ENCODE measurements at places on chromosomes 5 and 9.

DNA sequence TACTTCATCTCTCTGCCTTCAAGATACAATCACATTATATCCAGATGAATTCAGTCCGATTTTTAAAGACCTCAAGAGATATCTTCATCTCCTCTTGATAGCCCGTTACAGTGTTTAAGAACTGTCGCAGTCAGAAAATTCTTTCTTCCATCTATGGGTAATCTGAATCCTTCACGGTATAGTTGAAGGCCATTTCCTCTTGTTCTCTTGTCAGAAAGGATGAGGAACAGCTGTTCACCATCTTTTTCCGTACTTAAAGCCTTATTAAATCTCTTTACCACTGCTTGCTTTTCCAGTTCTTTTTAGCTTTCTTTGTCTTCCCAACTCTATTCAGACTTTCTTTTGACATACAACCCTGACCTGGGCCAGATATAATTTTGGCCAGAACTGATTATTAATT lies 121.8 kb downstream of the XRCC4 start:
- no peak for DNase-seq

- DNase-seq, result no peak
These were observed 18.5 kb upstream of the COL15A1 start for GRCh38 chr9:98924946-98925820.

DNA sequence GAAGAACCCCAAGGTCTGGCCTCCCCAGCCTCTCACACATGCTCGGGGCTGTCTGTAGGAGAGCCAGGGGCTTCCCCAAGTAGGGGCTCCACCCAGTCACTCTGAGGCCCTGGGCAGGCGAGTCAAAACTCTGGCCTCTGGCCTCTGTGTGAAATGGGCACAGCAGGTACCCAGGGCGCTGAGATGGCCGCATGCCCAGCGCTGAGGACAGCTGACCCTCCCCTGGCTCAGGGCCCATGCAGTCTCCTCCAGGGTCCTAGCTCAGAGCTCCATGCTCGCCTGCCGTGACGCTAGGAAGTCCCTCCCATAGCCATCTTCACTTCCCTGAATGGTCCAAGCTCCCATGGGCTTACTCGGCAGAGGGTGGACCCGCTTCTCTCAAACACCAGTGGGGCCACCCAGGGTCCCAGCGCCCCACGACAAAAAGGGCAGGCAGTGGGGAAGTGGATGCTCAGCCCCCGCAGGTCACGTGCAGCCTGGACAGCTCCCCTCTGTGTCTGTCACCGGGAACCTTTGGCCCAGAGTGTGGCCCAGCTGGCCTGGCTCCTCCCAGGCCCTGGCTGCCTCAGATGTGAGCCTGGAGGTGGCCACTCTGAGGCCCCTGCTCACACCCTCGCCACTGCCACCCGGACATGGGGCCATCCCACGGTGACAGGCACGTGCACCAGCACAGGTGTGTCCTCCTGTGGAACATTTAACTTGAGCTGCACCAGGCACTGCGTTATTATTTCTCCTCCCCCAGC lies 12.2 kb upstream of the VAV2 start:
- no peak for DNase-seq

- DNase-seq, result no peak
These were observed 105.1 kb upstream of the CTSL start for GRCh38 chr9:87620731-87621322.

GRCh38 chr5:172180936-172181335 lies 7.1 kb downstream of the STK10 start:
- no peak for DNase-seq

- no peak for DNase-seq
These were observed 35.2 kb upstream of the PIK3R1 start for GRCh38 chr5:68180121-68181038.

DNA sequence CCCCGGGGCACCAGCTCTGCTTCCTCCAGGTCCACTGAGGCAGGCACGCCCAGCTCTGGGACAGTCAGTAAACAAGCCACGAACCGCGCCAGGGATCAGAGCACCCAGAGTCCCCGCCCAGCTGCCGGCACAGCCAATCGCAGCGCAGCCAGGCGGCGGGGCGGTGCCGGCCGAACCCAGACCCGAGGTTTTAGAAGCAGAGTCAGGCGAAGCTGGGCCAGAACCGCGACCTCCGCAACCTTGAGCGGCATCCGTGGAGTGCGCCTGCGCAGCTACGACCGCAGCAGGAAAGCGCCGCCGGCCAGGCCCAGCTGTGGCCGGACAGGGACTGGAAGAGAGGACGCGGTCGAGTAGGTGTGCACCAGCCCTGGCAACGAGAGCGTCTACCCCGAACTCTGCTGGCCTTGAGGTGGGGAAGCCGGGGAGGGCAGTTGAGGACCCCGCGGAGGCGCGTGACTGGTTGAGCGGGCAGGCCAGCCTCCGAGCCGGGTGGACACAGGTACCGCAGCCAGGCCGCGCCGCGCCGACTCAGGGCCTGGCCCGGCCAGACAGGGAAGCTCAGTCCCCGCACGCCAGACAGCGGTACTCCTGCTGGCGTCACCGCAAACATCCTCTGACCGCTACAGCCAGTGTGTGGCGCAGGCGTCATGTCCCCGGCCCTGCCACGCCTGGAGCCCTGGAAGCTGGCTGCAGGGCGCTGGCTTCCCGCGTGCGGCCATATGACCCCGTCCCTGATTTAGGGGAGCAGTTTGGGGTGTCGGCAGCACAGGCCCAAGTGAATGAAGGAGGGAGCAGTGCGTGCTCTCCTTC lies at the start of gene CTSL:
CTSL (plus strand) TSS at position 220 of the 810 bp plus-strand sequence. CDS start 1,485 bp downstream, outside the sequence.
- peak; percentile 82 for DNase-seq

GRCh38 chr5:75734913-75735789 lies 17.9 kb upstream of the POC5 start:
- peak; percentile 42 for DNase-seq

- DNase-seq, result peak; percentile 54
These were observed 11.0 kb downstream of the TRIO start for GRCh38 chr5:14153932-14154731.

- no peak for DNase-seq
These were observed 224.4 kb downstream of the NXNL2 start for GRCh38 chr9:88759364-88759763.

GRCh38 chr5:116448450-116448849 lies 126.2 kb downstream of the SEMA6A start:
- no peak for DNase-seq

GRCh38 chr5:74679966-74680365 lies 5.1 kb upstream of the HEXB start:
- DNase-seq, result peak; percentile 28

GRCh38 chr5:82158755-82159413 lies 119.3 kb downstream of the RPS23 start:
- DNase-seq, result peak; percentile 84

DNA sequence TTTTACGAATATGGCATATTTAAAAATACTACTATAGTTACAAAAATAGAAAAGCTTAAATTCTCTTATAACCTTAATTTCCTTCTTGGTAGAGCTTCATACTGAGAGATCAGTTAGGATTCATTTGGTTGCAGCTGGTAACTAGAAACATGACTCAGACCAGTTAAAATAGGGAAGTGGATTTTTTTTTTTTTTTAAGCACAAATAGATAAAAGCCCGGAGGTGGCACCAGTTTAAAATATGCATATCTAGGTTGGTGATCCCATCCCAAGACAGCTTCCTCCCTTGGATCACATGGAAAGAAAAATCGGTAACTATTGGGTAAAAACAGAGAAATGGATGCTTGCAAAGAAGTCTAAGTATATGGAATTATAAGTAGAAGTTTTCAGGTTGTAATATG lies 1634.3 kb downstream of the MAT2B start:
- no peak for DNase-seq

GRCh38 chr9:21672761-21673160 lies 129.7 kb upstream of the MTAP start:
- peak; percentile 57 for DNase-seq

DNA sequence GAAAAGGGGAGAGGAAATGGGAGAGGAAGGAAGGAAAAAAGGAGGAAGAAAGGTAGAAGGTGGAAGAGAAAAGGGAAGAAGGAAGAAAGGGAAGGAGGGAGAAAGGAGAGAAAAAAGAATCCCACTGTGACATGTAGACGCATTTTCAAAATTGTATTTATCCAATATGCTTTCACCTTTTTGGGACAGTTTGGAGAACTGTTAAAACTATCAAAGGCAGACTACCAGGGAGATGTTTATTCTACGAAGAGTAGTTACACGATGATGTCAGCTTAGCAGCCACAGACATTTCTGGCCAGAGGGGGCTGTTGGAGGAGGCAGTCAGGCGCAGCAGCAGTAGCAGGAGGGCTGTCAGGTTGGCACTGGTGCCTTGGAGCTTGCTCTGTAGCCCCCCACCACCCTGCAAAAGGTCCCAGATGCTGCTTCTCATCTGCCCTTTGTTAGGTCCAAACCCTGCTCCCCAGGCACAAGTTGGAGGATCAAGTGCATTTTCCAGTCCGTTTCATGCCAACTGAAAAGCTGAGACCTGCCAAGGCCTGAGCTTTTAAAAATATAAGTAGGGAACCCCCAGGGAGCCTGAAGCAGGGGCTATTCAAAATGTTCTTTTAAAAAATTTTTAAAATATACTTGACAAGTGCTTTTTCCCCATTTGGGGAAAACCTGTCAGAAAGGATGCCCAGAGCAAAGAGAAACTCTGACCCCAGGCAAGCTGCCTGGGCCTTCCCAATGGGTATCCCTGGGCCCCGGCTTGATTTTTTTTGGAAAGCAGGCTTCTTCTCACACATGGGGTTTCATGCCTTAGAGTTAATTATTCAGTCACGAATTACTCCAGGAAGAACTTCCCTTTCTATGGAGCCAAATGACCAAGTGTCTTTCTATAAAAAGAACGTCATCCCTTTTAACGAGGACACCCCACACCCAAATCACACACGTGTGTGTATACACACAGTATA lies 203.3 kb downstream of the SLIT3 start:
- DNase-seq, result no peak

DNA sequence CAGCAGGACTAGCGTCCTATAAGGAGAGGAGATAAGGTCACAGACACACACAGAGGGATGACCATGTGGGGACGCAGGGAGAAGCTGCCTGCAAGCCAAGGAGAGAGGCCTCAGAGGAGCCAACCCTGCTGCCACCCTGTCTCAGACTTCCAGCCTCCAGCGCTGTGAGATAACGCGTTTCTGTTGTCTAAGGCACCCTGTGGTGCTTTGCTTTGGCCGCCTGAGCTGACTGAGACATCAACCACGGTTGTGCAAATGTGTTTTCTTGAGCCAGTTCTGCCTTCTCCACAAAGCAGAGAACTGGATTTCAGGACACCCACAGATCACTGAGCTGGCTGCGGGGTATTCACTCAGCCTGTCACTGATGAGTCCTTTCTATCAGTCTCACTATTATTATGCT lies 149.1 kb downstream of the NXNL2 start:
- DNase-seq, result no peak

DNA sequence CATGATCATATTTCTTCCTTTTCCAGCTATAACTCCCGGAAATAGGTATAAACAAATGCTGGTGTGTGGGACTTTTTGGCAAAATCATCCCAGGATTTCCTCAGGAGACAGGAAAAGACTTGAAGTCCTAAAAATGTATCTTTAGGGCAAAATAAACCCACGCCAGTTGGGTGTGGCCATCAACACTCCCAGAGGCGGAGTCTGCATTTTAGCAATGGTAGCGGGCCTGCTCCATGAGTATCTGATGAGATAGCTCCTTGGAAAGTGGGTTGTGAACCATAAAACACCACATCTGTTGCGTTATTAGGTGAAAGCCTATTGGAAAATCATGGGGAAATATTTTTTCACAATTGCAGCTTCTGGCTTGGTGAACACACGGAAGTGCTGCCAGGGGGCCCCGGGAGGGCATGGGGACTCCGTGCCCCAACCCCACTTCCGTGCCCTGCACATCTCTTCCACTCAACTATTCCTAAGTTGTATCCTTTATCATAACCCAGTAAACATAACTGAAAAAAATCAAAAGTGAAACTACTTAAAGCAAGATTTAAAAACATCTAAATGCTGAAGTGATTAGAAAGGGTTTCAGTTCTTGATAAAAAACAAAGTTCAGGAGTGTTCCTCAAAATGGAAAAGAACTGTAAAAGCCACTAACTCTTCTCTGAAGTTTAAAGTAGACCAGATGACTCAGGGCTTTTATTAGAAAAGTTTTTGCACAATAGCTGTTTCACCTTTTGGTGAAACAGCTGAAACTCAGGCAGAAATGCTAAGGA lies 111.2 kb downstream of the LRRC70 start:
- DNase-seq, result peak; percentile 2

DNA sequence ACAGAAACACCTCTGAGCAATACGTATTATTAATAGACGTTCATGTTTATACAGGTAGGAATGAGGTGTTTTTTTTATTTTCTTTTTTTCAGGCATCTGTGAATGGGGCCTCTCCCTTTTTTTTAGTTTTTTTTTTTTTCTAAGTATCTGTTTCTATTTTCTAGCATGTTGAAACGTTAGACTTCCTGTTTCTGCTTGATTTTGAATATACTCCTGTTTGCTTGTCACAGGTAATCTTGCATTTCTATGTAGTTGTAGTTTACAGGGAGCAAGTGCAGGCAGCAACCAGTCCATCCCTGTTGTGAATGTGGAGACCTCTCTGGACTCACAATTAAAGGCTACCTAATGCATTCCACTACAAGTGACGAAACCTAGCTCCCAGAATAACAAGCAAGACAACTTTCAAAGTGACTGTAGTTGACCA lies 22.8 kb upstream of the TNFAIP8 start:
- DNase-seq, result no peak

GRCh38 chr5:178994580-178995340 lies at the start of gene GRM6:
Gene GRM6 (minus strand): TSS chr5:178995320. CDS start chr5:178994944, 376 bp downstream.
- DNase-seq, result no peak

Measured in HFFc6 (cell line).